ENCODE measurements at places on chromosomes 13 and 19.

- no peak for DNase-seq
Measured at GRCh38 chr19:49415102-49415809, 8.0 kb downstream of the PTH2 start.

DNA sequence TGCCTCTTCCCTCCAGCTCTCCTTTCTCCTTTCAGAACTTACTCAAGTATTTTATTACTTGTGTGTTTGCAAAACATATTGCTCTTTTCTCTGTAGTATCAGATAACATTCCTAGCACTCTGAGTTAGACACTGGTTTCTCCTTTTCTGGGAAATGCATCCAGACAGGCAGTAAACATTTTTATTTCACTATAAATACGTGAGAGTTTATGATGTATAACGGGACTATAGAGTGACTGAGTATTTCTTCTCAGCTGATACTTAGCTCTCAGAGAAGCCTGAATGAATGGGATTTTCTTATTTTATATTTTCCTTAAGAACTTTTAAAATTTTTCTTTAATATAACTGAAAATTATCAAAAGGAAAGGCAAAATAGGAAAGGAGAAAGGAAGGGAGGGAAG lies 211.2 kb upstream of the EDNRB start:
- no peak for DNase-seq

DNA sequence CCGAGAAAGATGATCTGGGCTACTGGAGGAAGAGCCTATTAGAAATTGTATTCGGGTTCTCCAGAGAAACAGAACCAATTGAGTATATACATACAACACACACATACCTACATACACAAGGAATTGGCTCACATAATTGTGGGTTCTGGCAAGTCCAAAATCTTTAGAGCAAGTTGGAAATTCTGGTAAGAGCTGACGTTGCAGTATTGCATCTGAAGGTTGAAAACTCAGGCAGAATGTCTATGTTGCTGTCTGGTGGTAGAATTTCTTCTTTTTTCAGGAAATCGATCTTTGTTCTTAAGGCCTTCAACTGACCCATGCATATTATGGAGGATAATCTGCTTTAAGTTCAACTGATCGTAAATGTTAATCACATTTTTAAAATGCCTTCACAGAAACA lies 15.5 kb upstream of the OLFM4 start:
- no peak for DNase-seq

- no peak for DNase-seq
Measured at GRCh38 chr13:74561155-74561554, 427.0 kb upstream of the KLF12 start.

- no peak for DNase-seq
Measured at GRCh38 chr13:94020426-94020825, 459.1 kb downstream of the DCT start.

DNA sequence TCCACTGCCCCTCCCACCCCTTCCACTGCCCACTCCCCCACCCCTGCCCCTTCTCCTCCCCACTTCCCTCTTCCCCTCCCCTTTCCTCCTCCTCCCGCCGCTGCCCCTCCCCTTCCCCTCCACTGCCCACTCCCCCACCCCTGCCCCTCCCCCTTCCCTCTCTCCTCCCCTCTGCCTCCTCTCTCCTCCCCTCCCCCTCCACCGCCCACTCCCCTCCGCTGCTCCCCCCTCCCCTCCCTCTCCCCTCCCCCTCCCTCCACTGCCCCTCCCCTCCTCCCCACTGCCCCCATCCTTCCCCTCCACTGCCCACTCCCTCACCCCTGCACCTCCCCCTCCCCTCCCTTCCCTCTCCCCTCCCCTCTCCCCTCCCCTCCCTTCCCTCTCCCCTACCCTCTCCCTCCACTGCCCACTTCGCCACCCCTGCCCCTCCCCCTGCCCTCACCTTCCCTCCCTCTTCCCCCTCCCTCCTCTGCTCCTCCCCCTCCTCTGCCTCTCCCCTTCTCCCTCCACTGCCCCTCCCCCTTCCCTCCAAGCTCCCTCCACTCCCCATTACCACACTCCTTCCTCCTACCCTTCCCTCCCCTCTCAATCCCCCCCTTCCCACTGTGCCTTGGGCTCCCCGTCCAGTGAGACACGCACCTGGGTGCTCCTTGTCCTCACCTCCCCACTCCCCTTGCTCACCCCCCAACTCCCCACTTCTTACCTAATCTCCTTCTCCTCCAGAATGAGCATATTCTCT lies 21.9 kb downstream of the ATP8B3 start:
- DNase-seq: no peak

Data from LoVo (cell line).